M059J (cell line): ENCODE measurements at places on chromosomes 12 and 14.

DNA sequence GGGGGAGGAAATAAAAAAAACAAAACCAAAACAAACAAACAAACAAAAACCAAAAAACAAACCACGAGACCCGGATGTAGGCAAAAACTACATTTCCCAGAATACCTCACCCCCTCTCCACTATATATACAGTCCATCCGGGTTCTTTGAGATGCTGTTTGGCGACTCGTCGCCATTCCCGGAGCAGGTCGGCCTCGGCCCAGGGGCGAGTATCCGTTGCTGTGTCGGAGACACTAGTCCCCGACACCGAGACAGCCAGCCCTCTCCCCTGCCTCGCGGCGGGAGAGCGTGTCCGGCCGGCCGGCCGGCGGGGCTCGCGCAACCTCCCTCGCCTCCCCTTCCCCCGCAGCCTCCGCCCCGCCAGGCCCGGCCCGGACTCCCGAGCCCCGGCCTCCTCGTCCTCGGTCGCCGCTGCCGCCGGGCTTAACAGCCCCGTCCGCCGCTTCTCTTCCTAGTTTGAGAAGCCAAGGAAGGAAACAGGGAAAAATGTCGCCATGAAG, at the start of gene RNF10:
Gene RNF10, plus strand, starts transcription at position 154 of the 500 bp plus-strand sequence. CDS start 456 bp downstream, outside the sequence.
- peak; percentile 83 for DNase-seq

DNA sequence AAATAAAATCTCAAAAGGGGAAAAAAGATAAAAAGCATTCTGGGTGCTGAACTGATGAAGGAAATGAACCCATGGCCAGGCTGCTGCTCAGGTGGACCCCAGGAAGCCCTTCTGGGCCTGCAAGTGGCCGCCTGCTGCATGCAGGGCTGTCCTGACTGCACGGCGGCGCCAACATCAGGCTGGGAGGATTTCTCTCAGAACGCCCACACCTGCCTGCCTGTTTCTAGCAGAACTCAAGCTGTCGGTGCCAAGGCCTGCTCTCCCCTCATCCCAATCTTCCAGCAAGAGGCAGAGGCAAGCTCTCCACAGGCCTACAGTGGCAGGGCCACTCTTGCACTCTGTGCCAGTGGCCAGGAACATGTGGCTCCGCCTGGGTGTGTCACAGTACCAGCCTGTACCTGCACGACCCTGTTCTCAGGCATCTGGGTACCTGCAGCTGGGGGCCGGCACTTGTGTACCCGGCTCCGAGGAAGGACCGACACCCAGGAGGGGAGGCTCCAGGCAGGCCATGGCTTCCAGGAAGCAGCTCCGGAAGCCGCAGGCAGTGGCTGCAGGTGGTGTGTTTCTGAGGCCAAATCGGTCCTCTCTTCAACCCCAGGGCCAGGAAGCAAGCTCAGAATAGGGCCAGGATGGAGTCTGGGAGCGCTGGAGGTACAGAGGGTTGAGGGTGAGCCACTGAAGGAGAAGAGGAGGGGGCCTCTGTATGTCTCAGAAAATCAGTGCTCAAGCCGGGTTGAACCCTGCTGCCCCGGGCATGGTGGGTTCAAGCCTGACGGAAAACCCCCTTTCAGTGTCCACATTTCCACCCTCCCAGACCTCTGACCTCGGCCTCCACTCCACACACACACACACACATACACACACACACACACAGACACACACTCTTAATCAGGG, 2.5 kb upstream of the INF2 start:
- no peak for DNase-seq

DNA sequence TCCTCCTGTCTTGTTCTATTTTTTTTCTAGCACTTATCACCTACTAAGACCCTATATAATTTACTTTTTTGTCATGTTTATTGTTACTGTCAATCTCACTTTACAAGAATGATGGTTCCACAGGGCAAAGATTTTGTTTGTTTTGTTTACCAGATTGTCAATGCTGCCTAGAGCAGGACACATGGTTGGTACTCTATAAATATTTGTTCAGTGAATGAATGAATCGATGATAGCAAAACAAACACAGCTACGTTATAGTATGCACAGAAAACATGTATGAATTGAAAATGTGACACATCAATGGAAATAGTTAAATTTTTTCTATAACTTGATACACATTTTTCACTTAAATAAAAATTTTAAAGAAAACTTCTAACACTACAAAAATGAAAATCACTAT, 67.1 kb upstream of the KRR1 start:
- DNase-seq = no peak

DNA sequence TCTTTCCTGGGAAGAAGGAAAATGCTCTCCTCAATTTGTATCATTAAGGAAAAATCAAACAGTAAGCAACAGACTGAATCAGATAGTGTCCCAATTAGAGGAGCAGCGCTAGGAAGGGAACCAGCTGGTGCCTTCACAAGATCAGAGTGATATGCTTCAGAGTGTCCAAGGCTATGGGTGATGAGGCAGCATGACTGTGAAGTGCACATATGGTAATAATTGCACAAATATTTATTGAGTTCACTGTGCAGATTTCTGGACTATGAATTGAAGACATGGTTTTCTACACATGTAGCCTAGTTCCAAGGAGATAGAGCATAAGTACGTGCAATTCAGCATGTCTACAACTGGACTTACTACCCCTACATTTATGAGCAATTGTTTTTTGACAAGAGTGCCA, 78.8 kb upstream of the EVL start:
- no peak for DNase-seq

- peak; percentile 90 for DNase-seq
Observed at GRCh38 chr14:72457641-72458040, 436.3 kb downstream of the DPF3 start.

GRCh38 chr12:28258998-28259397, 68.7 kb downstream of the CCDC91 start:
- peak; percentile 31 for DNase-seq

DNA sequence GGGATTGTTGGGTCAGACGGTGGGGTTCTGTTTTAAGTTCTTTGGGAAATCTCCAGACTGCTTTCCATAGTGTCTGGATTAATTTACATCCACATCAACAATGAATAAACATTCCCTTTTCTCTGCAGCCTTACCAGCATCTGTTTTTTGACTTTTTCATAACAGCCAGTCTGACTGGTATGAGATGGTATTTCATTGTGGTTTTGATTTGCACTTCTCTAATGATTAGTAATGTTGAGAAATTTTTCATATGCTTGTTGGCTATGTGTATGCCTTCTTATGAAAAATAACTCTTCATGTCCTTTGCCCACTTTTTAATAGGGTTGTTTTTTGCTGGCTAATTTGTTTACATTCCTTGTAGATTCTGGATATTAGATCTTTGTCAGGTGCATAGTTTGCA, 140.8 kb upstream of the CNTN1 start:
- no peak for DNase-seq
